Tibial nerve (tissue), 4 donors: ENCODE measurements at places on chromosomes 11 and 22. TPM values are rescaled to one million over a fixed set of nuclear protein-coding genes. Genes with fewer than 3 reads are reported as not detected.

GRCh38 chr22:44269757-44270555, 42.8 kb downstream of the SHISAL1 start:
- H3K4me3 ChIP-seq, result no peak overlapping the region
- H3K27me3 ChIP-seq, result no peaks in the 10 kb centered on the region
- no peaks in the 10 kb centered on the region for H3K4me1 ChIP-seq
- H3K27ac ChIP-seq, result no peak overlapping the region
- no peak for DNase-seq
- no peaks in the 10 kb centered on the region for H3K36me3 ChIP-seq

DNA sequence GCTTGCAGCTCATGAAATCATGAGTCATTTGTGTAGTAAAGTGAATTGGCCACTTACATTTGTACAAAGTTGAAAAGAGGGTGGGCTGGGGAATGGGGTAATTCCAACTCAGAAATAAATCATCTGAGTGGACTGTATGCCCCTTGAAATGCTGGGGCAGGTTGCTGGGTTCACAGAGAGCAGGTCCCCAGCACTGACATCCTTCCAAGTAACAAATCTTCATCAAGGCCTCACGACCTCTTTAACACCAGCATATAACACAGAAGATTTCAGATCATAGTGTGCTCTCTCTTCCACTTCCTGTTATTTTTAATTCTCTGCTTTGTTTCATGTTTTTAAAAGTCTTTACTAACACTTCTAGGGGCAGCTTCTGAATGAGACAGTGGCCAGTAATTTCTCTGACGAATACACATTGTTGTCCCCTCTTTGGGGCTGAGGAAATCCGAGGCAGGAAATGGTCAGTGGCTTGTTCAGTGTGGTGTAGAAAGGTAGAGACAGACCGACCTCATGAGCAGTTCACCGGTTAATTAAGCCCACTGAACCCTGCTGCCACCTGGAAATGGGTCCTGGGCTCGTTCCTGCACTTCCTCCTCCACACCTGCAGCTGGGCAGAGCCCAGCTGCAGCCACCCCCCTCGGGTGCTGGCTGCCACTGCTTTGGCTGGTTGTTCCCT, 127.7 kb downstream of the MAML2 start:
- H3K27me3 ChIP-seq, result no peaks in the 10 kb centered on the region
- H3K36me3 ChIP-seq, result no peaks in the 10 kb centered on the region
- H3K4me1 ChIP-seq, result peaks cover 33% of the 10 kb centered on the region
- DNase-seq, result no peak
- H3K4me3 ChIP-seq, result no peak overlapping the region

DNA sequence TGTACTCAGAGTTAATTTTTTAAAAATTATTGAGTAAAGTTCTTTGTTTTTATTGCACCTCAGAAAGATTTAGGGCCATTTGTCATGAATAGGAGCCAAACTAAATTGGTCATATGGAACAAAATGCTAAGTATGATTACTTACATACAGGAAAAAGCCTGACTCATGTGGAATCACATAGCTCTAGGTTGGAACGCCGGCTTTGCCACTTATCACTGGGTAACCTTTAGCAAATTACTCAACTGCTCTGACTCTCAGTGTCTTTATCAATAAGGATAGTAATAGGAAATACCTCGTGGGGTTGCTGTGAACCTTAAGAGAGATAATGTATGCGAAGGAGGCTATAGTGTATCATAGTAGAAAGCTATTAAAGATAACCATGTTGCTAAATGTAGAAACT, 638.5 kb downstream of the NELL1 start:
- H3K36me3 ChIP-seq, result no peaks in the 10 kb centered on the region
- H3K4me3 ChIP-seq, result no peak overlapping the region
- H3K27ac ChIP-seq, result no peak overlapping the region
- no peaks in the 10 kb centered on the region for H3K4me1 ChIP-seq
- no peak for DNase-seq
- no peaks in the 10 kb centered on the region for H3K27me3 ChIP-seq

The TMEM25 gene
- total RNA-seq, result 15.9 TPM

GRCh38 chr22:32327066-32327465, 30.6 kb upstream of the RFPL3 start:
- H3K4me1 ChIP-seq, result no peaks in the 10 kb centered on the region
- no peaks in the 10 kb centered on the region for H3K27me3 ChIP-seq
- no peak overlapping the region for H3K27ac ChIP-seq

The PANX2 gene
- not detected for total RNA-seq

The CCDC87 gene
- total RNA-seq, result not detected
